Stimulated activated CD4-positive, alpha-beta T cell treated with anti-CD3 and anti-CD28 coated beads, Interleukin-12 subunit alpha, Interleukin-12 subunit beta, amount 100 ng/mL, for 24 hours (primary cell): ENCODE measurements at places on chromosomes 2 and 18.

- DNase-seq: no peak
Observed at GRCh38 chr2:69742322-69742952, 503 bp downstream of the ANXA4 start.

GRCh38 chr2:974054-974453 is 23.4 kb downstream of the SNTG2 start:
- DNase-seq: no peak

- DNase-seq: no peak
Observed at GRCh38 chr2:30039101-30039500, 107.7 kb upstream of the YPEL5 start.

DNA sequence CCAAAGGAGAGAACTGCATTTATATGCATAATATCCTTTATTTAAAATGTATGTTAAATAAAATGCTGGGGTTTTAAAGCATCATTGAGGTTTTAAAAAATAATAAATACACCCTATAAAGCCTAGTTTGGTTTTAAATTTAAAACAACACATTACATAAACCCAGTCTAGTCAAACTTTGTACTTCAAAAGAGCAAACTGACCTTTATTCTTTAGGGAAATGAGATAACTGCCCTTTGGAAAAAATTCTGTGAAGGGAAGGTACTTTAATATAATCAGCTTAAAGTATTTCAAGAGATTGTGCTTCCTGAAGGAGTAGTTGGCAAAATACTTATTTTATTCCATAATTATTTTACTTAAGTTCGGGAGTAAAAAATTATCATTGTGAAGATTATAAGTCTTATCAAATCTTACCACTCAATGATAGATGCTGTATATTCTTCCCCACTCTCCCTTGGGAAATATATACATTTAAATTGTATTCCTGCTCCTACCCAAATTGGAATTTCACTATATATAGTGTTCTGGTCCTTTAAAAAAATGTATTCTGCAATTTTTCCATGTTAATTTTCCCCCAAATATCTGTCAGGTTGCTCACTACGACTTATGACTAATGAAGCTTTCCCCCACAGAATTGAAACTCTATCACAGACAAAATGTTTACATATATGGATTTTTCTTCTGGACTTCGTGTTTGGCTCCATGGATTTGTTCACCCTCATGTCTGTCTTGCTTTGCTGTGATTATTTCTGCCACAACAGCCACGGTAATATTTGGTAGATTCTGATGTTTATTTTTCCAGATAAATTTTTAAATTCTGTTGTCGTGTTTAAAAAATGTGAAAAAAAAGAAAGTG is 42.1 kb downstream of the ZC3H6 start:
- no peak for DNase-seq
